Naive thymus-derived CD4-positive, alpha-beta T cell (primary cell): ENCODE measurements at places on chromosomes 6 and 20.

DNA sequence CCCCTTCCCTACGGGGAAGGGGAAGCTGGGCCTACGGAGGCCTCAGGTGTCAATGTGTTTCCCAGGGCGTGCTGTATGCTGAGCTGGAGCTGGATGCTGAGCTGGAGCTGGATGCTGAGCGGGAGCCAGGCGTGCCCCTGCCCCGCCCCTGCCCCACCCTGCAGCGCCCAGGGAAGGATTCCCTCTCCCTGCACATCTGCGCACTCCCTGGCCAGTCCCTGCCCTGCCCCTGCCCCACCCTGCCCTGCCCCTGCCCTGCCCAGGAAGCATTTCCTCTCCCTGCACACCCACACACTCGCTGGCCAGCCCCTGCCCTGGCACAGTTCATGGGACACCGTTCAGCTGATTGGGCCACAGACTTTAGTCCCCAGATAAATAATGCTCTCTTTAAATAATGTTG is 196.8 kb downstream of the SMOC2 start:
- no peak for DNase-seq

DNA sequence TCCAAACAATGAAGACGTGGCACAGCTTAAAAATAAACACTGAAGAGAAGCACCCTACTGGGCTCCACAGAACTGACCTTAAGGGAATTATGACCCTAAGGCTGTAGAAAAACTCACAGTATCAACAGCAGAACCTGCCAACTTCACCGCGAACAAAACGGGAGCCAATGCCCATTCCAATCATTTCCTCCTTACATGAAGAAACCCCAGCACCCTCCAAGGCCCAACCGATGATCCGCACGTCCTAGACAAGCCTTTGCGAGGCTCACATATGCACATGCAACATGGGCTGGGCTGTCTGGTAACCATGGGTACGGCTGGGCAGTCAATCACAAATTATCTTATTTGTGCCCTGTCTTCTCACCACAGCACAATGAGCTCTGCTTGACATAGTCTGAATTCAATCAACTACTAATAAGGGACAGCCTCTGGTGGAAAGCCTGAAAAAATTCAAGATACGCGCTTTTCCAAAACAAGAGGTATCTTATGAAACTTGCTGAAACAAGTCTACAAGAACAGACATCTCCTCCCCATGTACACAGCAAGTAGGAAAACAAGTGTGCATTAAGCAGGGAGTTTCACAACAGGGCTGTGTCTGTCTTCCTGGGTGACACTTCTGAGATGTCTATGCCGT is 1.7 kb downstream of the DIDO1 start:
- no peak for DNase-seq

DNA sequence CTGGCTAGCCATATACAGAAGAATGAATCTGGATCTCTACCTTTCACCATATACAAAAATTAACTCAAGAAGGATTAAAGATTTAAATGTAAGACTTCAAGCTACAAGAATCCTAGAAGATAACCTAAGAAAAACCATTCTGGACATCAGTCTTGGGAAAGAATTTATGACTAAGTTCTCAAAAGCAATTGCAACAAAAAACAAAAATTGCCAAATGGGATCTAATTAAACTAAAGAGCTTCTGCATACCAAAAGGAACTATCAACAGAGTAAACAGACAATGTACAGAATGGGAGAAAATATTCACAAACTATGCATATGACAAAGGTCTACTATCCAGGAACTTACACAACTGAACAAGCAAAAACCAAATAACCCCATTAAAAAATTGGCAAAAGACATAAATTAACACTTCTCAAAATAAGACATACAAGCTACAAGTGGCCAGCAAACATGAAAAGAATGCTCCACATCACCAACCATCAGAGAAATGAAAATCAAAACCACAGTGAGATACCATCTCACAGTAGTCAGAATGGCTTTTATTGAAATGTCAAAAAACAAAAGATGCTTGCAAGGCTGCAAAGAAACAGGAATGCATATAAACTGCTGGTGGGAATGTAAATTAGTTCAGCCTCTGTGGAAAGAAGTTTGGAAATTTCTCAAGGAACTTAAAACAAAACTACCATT is 66.8 kb upstream of the RSPO3 start:
- DNase-seq: no peak

DNA sequence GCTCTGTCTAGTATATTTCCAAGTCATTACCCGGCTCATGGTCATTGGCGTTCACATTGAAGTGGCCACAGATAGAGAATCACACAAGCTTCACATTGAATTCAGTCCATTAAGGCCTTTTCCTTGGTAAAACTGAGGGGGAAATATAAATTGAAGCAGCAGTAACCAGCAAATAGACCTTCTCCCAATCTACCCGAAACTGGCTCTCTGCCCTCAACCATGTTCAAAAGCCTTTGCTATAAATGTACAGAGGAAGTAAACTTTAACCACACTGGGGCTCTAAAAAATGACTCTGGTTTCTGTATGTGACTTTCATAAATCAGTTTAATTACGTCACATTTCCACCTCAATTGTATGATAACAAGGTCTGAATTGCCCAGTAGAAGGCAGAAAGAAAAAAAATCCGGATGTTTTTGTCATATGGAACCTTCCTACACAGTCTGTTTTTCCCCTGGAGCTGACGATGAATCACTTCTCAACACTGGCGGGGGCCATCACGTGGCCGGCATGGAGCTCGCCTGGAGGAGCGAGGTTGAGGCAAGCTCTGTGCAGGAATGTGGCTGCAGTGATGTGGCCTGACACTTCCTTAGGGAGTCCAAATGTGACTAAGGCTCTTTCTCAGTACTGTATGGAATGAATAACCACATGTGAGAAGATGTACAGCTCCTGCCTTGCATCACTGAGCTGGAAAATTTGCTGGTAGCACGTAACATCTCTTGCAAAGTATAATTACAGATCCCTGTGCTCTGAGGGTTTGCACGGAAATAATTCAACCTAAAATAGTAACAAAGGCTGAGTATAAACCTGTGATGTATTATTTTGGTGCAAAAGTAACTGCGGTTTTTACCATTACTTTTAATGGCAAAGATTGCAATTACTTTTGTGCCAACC is 58.6 kb upstream of the SNX9 start:
- peak; percentile 58 for DNase-seq

DNA sequence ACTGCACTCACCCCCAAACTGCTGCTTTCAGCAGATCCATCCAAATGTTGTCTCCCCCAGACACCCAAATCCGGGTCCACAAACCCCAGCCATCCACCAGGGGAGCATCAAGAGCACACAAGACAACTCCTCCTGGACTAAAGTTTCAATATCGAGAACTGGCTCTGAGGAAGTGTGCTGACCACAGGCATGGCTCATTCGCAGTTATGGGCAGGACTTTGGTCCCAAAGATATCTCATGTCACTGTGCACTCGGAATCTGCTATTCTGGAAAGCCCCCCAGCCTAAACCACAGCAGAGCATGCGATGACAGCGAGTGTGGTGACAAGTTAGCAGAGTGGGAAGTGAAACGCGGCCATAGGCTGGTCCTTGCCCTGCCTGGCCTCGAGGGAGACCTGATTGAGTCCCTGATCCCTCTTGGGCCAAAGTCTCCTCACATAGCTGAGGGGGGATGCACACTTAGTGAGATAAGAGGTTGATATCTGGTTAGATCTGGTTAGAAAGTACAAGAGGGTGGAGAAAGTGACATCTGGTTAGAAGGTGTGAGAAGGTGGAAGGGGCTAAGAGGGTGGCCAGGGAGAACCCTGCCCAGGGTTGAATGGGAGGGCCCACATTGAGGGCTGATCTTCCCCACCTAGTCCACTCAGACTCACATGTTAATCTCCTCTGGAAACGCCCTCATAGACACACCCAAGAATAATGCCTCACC is 149.7 kb downstream of the MRPL14 start:
- no peak for DNase-seq

- DNase-seq: no peak
Measured at GRCh38 chr20:54250691-54251090, 42.8 kb downstream of the PFDN4 start.

- no peak for DNase-seq
Measured at GRCh38 chr20:31857861-31858759, 12.2 kb downstream of the DUSP15 start.

DNA sequence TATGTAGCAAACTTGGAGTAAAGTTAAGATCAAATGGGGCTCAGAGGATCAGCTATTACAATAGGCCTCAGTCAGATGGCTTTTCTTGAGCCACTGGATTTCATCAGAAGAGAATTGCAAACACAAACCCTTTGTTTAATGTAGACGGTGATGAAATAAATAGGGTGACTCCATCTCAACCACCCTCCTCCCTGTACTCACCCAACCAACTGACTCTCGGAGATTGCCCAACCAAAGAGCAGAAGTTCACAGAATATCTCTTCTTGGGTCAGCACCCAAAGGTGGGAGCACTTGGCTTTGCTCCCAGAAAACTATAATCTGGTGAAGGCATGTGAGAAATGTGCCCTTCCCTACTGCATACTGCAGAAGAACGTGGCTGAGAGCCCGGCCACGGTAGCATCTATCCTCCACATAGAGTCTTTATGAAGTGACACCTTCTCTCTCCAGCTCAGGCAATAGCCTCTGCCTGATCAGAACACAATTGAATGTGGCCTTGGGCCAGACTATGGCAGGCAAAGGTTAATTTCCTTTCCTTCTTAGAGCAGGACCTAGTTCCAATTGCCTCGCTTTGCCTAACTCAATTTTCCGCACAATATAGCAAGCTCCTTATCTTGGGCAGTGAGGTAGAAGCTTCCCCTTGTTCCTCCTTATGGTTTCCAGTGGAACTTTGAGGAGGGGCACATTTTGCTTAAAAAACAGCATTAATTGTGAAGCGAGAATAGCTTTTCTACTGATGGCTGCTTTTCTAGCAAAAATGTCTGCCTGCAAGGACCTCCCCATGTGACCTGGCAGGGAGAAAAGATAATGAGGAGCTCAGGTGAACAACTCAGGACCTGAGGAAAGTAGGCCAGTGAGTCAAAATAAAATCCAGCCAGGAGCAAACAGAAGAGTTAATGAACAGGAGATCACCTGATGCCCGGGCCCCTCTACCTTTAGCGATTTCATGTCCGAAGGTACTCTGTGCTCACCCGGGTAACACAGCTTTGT is 79.4 kb downstream of the GFOD1 start:
- DNase-seq: no peak

DNA sequence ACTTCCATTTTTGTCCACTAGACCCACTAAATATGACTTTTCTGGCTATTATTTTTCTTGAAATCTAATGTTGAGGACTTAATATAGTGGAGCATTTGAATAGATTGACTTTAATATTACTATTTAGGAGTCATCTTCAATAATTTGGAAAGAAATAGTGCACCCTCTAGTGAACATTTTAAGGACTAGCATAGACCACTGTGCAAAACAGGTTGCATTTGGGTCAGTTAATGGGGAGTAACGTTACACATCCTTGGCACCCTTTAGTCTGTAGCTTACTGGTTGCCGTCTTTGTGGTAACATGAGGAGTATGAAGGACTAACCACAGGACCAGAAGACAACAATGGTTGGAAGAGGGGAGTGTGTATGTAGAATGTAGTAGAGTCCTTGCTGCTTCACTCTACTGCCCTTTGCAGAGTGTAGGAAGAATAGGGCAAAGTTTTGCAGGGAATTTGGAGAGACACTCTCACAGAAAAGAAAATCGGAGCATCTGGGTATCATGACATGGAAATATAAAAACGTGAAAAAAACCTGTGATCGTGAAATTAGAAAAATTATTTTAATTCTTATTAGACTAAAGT is 25.2 kb downstream of the RFPL4B start:
- no peak for DNase-seq

DNA sequence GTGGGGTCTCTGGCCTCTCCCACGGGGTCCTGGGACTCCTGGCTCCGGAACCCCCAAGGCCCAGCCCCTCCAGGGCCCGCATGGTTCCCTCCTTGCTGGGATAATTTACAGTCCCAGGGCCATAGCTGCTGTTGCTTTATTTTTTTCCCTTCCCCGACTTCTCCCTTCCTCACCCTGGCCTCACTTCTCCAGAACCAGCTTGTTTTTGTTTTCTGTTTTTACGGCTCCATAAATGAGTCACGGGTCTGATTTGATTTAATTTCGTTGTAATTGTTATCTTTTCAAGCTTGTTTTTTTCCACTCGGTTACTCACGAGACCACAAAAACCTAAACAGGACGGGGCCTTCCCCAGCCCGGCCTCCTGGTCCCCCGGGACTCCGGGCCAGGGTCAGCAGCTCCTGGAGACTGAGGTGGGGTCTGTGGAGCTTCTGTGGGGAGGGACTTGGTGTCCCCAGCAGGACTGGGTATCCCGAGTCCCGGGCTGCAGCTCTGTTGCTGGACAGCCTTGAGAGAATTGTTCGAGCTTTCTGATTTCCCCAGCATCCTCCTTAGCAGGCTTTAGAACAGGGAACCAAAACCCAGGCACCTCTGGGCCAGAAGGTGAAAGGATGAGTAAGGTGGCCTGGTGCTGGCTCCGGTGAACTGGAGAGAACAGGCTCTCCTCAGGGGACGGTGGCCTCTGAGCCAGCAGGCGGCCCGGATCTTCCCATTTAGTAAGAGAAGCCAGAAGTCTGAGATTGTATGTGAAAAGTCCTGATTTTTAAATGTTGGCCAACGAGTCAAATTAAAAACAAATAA is 94.9 kb downstream of the CEBPB start:
- no peak for DNase-seq

- no peak for DNase-seq
Measured at GRCh38 chr6:53216301-53216700, 67.7 kb upstream of the GCM1 start.

DNA sequence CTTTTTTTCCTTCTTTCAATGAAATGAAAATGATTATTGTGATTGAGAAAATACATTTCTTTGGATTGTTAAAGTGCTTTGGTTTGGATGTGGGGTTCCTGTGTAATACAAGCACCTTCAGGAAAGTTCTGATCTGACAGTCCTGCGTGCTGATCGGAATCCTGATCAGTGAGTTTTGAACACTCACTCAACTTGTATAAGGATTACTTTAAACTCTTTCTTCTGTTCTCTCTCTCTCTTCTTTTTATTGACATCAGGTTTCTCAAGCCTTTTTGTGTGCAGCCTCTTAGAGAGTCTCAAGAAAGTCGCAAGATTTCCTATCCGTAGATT is 710 bp downstream of the TINAG start:
- no peak for DNase-seq

- DNase-seq: no peak
Measured at GRCh38 chr20:31718952-31719643, 3.6 kb downstream of the BCL2L1 start.

GRCh38 chr20:41769592-41770018 is 151.4 kb upstream of the CHD6 start:
- no peak for DNase-seq

DNA sequence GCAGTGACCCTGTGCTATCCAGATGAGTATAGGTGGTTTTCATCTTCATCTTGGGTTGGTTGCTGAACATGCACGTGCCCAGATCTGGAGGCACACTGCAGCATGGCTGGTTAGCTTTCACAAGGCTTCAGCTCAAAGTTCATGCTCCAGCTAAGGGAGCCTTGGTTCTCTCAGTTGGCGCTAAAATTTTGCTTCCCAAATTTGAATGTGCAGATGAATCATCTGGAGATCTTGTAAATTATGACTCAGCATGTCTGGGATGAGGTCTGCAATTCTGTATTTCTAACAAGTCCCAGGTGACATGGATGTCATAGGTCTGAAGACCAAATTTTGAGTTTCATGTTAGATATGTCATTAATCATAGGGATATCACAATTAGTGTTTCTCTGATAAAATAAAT is 230.8 kb downstream of the FOXA2 start:
- no peak for DNase-seq

GRCh38 chr6:158729906-158730540 is 80.2 kb downstream of the SYTL3 start:
- no peak for DNase-seq
